Neuronal stem cell (in vitro differentiated cells): ENCODE measurements at places on chromosomes 4 and X.

DNA sequence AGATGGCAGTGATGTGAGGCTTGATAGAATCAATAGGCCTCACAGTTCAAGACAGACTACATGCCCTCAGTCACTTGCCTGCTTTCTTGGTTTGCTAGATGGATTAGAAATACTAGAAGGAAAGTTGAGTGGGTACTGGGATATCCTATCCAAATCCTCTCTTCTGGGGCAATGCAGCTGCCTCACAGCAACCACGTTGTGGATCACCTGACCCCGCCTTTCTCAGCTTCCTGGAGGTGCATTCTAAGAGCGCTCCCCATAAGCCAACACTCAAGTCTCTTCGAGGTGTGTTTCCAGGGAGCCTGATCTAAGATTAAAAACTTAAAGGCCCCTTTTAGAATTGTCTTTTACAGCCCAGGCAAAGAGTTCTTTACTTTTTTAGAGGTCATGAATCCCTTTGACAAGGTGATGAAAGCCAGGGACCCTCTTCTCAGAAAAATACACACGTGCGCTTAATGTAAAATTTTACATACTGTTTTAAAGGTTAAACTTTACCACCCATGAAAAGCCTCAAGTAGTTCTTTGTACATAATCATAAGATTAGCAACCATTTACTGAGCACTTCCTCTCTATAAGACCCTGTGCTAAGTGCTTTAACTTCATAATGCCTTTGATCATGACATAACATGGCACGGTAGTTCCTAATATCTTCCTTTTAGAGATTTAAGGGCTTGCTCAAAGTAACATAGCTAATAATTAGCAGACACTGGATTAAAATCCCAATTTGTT is 840 bp upstream of the RPL34 start:
- no peak for DNase-seq

- DNase-seq: no peak
Observed at GRCh38 chr4:140156529-140157171, 2.7 kb upstream of the MAML3 start.

DNA sequence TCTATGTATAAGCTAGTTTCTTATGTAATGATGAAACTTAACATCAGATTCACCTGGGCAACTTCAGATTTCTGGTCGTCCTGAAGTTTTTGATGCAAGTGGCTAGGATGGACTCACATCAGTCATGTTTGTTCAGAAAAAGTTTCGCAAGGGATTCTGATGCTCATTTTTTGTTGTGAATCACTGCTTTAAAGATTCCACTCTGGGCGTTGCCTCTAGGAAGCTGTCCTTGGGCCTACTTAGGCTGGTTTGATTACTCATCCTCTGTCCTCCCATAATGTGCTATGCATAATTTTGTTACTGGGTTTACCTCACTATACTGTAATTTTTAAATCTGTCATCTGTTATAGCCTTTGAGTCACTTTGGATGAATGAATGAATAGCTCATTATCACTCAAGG is 30.8 kb downstream of the HERC3 start:
- no peak for DNase-seq

- no peak for DNase-seq
Observed at GRCh38 chrX:45888518-45888917, 656.7 kb downstream of the ZNF674 start.

DNA sequence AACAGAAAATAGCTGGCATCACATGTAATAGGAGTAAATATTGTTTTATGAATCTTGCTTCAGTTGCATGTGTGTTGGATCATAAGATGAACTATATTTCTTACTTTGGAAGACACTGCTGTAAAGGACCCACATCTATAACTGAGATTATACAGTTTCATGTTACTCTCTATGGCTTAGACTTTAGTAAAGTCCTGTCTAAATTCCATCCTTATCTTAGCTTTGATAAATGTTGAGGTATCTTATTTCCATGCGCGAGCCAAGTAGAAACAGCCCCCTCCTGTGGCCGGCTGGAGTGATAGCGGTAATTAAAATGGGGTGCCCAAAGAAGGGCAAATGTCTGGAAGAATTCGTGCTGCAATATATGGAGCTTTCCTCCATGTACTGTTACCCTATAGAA is 43.0 kb downstream of the CCDC158 start:
- DNase-seq: peak; percentile 32

- DNase-seq: no peak
Observed at GRCh38 chr4:176969011-176969410, 176.3 kb upstream of the VEGFC start.

GRCh38 chr4:110268790-110269189 is 70.4 kb upstream of the ELOVL6 start:
- no peak for DNase-seq

GRCh38 chrX:100995469-100995868 is 26.0 kb downstream of the ARL13A start:
- DNase-seq: no peak

GRCh38 chrX:13419918-13420317 is 100.1 kb upstream of the ATXN3L start:
- DNase-seq: no peak

- DNase-seq: no peak
Observed at GRCh38 chrX:71945237-71945805, 34.7 kb downstream of the NHSL2 start.

- no peak for DNase-seq
Observed at GRCh38 chr4:173410079-173410478, 11.2 kb upstream of the SCRG1 start.

- DNase-seq: no peak
Observed at GRCh38 chrX:65706041-65706828, 38.8 kb downstream of the MSN start.

DNA sequence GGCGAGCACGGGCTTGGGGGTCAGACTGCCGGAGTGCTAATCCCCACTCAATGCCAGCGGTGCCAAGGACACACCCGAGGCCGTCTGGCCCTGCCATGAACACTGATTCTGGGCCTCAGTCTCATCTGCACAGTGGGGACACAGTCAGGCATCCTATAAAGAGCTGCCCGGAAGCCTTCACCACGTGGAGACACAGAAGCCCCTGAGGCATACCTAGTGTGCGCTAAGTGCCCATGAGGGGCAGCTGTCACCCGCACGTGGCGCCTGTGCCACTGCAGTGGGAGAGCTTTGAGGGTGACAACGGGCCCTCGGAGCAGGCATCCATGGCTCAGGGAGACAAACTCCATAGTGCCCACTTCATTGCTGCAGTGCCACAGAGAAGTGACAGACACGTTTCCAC is 86.3 kb downstream of the PHKA2 start:
- no peak for DNase-seq

DNA sequence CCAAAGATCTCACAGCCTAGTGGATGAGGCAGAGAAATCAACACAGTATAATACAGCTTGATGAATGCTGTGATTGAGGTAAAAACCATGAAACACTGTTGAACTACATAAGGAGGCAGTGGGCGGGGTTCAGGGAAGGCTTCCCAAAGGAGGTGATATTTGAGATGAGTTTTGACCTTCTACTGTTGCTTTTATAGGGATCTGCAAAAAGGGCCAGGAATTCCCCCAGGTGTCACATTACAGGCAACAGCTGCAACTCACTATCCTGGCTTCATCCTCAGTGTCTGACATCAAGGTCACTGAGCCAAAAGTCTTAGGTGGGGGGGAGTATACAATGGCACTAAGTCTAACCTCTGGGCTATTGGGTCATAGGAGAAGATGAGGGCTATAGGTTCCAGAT is 185.7 kb upstream of the NRK start:
- DNase-seq: no peak

- no peak for DNase-seq
Observed at GRCh38 chrX:34557733-34558132, 99.4 kb downstream of the TMEM47 start.

GRCh38 chr4:87965501-87965975 is 10.0 kb upstream of the SPP1 start:
- DNase-seq: no peak

GRCh38 chr4:52959541-52959940 is 97.4 kb downstream of the RASL11B start:
- DNase-seq: no peak

DNA sequence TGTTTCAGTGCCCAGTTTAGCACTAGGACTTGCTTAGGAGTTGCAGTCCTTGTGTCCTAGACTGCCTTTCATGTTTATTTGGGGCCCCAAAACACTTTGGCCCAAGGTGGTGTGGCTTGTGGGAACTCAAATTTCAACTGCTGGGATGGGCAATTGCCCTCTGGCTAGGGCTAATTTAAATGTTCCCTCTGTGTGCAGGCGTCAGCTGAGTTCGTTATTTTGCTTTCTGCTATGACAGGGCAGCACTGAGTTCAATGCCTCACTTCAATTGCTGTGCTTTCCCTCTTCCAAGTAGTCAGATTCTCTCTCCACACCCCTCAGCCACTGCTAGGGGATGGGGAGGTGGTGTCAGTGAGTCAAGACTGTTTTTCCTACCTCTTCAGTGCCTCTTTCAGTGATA is 51.1 kb downstream of the ITIH6 start:
- DNase-seq: no peak

DNA sequence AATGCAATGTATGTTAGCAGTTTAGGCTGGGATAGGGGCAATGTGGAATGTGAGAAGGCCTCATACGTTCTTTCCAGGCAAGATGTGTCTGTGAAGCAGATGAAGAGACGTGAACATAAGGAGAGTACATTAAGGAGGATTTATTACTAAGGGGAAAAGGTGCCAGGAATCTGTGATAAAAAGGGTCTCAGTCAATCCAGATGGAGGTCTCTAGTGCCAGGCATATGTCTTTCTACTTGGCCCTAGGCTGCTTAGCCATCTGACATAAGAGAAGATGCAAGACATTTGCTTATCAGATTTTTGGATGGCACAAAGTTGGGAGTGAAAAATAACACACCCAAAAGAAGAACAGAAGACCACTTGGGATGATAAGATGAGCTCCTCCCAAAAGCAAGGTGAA is 93.0 kb upstream of the PRKG2 start:
- DNase-seq: no peak

DNA sequence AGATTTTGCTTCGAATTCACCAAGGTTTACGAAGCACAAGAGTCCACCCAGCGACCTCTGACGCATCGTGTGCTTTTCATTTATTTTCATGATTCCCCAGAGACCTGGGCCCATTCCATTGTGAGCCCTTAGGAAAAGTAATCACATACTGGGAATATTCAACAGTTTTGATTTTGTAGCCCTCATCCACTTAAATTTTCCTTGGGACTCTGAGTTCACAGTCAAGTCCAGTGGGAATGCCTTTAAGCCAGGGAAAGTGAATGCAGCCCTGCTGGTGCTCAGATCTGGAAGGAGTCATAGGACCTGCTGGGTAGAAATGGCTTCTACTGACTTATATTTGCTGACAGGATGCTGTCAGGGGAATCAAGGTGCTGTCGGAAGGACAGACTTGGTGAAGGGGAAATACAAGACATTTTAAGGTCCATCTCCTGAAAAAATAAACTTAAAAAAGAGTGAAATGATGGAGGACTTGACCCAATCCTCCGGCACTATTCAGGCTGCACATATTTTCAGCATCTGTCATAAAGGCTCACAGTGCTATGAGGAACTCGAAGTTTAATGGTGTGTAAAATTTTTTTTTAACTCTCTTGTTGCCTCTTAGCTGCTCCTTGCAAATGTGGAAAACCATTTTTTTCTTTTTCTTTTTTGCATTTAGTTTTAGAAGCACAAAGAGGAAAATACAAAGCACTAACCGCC is 204.9 kb downstream of the MID1 start:
- DNase-seq: no peak

GRCh38 chr4:154124539-154125255 is 335.8 kb upstream of the SFRP2 start:
- no peak for DNase-seq

DNA sequence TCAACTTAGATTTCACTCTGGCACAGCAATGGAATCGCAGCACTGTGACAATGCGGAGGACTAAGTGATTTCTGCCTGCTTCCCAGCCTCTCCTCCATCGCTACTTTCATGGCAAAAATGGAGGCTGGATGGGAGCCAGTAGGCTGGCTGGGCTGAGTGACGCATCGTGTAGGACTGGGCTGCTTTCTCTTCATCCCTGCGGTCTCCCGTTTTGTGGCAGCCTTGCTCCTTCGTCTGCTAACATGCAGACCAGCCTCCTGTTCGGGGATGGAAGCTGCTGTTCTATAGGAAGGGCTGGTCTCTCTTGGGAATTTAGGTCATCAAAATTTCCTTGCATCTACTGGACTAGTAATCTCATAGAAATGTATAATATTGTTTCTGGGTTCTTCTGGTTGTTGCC is 15.8 kb upstream of the RGS12 start:
- DNase-seq: no peak

DNA sequence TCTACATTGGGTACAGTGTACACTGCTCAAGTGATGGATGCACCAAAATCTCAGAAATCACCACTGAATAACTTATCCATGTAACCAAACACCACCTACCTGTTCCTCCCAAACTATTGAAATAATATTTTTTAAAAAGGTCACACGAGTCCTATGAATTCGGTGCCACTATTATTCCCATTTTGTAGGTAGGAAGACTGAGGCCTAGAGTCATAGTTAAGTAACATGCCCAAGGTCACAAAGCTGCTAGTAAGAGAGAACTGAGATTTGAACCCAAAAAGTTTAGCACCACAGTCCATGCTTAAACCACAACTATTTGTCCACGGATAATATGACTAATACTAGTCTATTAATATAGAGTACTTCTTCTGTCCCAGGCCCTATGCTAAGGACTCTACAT is 2.7 kb downstream of the ARHGEF6 start:
- no peak for DNase-seq

DNA sequence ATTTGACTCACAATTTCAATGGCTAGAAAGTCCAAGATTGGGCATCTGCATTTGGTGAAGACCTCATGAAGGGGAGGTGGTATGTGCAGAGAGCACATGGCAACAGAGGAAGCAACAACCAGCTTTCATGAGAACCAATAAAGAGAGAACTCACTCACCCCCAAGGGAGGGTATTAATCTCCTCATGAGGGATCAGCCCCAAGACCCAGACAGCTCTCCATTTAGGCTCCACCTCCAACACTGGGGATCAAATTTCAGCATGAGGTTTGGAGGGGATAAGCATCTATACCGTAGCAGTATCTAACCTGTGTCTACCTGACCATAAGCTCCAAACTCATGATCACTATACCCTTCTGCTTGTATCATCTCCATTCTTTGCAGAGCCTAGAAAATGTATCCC is 9.3 kb upstream of the TBC1D19 start:
- no peak for DNase-seq

DNA sequence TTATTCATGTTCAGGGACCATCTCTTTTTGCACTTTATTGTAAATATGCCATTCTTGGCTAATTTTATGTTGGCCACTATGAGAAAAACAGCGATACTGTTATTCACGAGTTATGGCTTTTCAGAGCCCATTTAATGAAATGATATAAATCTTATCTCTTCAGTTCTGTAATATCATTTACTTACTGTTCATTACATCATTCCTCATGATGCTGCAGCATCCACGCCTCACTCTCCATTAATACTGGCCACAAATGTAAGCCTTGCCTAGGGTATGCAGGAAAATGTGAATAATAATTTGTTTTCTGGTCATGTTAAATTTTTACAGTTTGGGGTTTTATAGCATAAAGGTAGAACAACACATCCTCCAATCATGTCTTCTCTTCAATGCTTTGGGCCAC is 639.6 kb downstream of the SMARCA1 start:
- DNase-seq: no peak
